Activated CD4-positive, alpha-beta T cell treated with anti-CD3 and anti-CD28 coated beads for 1 hour (primary cell): ENCODE measurements at places on chromosomes 3 and 15.

- DNase-seq, result no peak
Observed at GRCh38 chr3:129770604-129771003, 122.9 kb downstream of the TMCC1 start.

DNA sequence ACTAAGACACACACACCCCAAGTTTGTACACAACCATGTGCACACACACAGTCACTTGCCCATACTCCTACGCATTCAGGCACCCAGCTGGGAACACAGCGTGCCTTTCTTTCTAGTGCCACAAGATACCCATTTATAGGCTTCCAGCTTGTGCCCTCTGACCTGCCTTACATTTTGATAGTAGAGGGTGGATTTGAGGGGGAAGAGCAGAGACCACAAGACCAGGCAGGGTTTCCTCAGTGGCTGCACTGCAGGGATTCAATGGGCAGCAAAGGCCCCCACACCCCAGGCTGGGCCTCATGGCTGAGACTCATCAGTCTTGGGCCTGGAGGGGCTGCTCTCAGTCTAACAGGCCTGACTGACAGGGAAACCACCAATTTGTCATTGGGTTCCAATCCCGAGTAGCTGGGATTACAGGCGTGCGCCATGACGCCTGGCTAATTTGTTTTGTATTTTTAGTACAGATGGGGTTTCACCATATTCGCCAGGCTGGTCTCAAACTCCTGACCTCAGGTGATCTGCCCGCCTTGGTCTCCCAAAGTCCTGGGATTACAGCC lies 18.8 kb upstream of the ANKDD1A start:
- DNase-seq, result no peak

DNA sequence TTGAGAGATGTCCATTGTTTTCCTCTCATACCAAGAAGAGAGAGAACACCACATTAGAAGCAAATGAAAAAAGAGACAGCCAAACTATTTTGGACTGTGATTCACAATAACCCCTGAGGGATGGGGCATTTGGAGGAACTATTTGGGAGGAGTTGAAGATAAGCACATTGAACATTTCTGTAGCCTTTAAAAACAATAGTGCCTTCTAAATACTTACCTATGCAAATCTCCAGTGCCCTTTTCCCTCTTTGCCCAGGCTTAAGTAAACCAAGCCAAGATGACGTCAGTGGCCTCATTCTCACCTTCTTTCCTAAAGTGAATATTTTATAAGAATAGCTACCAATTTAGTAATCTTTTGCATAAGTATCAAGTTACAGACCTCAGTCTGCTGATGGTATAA lies 89.7 kb upstream of the COL8A1 start:
- DNase-seq, result no peak

DNA sequence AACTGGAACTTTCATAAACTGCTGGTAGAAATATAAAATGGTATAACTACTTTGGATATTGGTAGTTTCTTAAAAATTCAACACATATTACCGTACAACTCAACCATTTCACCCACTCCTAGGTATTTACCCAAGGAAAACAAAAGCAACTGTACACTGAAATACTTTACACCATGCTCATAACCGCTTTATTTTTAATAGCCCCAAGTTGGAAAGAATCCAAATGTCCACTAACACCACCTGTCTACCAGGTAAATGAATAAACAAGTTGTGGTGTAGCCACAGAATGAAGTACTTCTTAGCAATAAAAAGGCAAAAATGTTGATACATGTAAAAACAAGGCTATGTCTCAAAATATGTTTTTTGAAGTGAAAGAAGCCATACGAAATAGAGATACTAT lies 215.9 kb upstream of the PEX5L start:
- DNase-seq, result no peak

- DNase-seq, result no peak
Observed at GRCh38 chr3:129560269-129560787, 17.4 kb downstream of the H1-8 start.

GRCh38 chr3:61132062-61132461 lies 119.2 kb downstream of the FHIT start:
- DNase-seq, result no peak

- DNase-seq, result no peak
Observed at GRCh38 chr3:56196700-56197099, 271.6 kb downstream of the ERC2 start.
